ENCODE measurements at places on chromosomes 11 and 22.
A peak's percentile ranks its signal among the peaks of the same experiment; 100 is the strongest.

DNA sequence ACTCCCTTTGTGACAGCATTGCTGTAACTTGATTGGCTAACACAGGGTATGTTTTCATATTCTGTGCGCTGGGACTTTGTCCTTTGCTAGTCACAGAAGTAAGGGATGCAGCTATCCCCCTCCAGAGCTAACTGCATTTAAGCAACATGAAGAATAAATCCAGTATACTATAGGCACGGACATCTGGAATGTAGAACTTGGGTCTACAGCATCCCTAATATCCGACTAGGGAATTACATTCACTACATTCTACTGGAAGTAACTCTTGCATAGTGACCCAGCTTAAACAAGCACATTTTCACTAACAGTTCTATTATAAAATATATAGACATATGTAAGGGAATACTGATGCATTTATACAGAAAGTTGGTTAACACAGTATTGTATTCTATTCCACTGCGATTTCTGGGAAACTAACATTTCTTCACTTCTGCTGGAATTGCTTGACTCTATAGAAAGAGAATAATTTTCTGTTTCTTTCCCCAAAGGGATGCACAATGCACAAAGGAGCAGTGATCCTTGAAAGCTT, 13.1 kb downstream of the VSIG10L2 start:
- no peak for DNase-seq

DNA sequence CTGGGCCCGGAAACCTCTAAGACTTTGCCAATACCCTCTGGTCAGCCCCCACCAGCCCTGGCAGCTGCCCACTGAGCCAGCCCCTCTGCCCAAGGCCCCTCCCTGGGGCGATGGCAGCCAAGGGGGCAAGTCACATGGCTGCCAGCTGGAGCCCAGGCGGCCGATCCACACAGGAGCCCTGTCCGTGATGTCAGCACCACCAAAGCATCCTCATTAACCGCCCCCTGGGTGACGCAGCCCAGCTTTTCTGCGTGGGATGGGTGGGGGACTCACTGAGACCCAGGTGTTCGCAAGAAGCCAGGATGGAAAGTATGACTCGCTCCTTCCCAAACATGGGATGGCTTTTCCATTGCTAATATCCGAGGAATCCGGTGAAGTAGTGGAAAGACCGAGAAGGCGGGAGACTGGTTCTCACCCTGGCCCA, 46.6 kb upstream of the WNT7B start:
- DNase-seq = no peak

DNA sequence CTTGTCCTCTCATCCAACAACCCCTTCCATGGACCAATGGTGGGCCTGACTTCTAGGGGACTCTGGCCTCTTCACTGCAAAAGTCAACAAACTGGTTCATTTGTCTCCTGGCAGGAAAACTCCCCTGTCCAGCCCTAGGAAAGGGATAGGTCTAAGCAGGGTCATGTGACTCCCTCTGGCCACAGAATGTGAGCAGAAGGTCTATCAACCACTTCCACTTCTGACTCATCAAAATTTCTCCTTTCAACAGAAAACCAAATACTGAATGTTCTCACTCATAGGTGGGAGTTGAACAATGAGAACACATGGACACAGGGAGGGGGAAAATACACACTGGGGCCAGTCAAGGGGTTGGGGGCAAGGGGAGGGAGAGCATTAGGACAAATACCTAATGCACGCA, 1.3 kb upstream of the ISX start:
- no peak for DNase-seq

DNA sequence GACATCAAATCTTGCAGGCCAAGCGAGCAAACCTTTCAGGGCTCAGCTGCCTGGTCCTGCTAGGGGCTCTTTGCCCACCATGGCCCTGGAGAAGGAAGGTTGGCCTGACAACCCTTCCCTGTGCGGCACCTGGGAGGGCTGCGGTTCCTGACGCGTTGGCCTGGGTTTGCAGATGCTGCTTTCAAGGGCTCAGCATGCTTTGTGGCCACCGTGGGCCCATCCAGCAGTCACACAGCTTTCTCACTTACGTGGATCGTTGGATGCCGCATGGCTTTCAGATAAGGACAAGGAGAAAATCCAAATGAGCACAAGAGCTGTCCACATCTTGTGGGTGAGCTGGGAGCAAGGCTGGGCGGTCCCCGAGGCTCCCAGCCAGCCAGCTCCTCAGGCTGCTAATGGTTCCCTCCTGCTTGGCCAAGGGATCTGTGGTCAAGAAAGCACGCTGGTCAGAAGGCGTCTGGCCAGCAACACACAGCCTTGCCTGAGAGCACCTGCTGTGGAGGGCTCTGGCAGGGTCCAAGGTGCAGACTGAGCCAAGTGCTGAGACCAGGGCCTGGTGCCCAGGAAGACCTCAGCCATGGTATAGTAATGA, 8.2 kb downstream of the C11orf24 start:
- DNase-seq = no peak

GRCh38 chr11:72584939-72585597, 89.2 kb downstream of the PDE2A start:
- peak; percentile 4 for DNase-seq

- DNase-seq = peak; percentile 50
Measured at GRCh38 chr22:16917144-16918003, 90.6 kb downstream of the GAB4 start.

GRCh38 chr11:16982256-16982671, 31.9 kb downstream of the PLEKHA7 start:
- no peak for DNase-seq

Data from CD4-positive, alpha-beta T cell treated with Interferon alpha-2 for 1 hour (primary cell).